ENCODE measurements at places on chromosomes 2 and 18.

DNA sequence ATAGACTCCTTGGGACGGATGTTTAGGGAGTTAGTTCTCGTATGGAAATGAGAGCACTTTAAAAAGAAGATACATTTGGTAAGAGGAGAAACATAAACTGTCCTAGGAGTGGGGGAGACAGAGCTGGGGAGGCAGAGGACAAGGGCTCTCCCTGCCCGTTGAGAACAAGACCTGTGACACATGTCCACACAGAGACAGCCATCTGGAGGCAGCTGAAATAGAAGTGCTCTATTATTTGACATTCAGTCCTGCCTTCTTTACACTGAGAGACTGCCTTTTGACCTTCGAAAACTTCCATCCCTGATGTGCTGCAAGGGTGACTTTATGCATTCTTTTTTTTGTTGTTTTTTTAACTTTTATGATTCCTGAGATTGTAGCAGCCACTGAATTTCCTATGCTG, 150.1 kb downstream of the UXS1 start:
- no peak for DNase-seq

DNA sequence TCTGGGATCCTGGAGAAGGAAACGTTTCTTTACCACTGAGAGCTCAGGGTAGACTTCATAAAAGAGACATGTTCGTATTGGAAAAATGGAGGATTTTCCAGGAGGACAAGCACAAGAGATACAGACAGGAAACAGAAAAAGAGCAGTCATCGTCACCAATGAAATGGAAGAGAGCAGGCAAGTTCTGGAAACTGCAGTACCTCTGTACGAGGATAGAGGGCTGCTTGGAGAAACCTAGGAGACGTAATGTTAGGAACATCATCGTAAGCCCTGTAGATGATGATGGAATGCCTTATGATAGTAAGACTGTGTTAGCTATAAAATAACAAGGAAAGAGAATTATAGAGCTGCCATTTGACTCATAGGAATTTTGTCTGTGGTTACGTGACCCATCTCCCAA, 121.1 kb upstream of the KLHL14 start:
- DNase-seq = no peak

- no peak for DNase-seq
Measured at GRCh38 chr2:57204364-57204763, 842.2 kb upstream of the VRK2 start.

DNA sequence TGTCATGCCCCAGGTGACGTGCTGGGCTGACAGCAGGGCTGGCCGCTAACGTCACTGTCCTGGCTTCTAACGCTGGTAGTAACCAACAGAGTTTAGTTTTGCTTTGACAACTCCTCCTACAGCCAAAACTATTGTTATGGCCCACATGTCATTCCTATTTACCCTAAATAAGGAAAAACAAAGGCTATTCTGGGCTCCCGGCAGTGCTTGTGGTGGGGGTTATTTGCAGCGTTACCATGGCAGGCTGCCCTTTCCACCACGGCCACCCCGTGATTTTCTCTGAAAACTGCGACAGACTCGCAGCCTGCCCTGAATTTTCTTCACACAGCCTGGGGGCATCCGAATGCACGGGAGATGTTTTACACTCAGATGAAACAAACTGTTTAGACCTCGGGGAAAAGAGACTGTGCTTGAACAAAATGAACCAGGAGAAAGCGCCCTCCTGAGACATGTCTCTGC, 115.2 kb downstream of the FAM210A start:
- DNase-seq = no peak

- DNase-seq = no peak
Measured at GRCh38 chr2:235676536-235676799, 182.6 kb downstream of the AGAP1 start.

- DNase-seq = no peak
Measured at GRCh38 chr2:241940329-241940728, 70.8 kb downstream of the RTP5 start.
